Hematopoietic multipotent progenitor cell treated with erythropoietin and hydrocortisone succinate and interleukin-3 and kit ligand, for 4 days (in vitro differentiated cells): ENCODE measurements at places on chromosomes 1 and 21.

- no peak for DNase-seq
These were observed 419.6 kb downstream of the NEGR1 start for GRCh38 chr1:71862756-71863155.

- DNase-seq: peak; percentile 30
These were observed 60.6 kb downstream of the PTPRC start for GRCh38 chr1:198699167-198700015.

DNA sequence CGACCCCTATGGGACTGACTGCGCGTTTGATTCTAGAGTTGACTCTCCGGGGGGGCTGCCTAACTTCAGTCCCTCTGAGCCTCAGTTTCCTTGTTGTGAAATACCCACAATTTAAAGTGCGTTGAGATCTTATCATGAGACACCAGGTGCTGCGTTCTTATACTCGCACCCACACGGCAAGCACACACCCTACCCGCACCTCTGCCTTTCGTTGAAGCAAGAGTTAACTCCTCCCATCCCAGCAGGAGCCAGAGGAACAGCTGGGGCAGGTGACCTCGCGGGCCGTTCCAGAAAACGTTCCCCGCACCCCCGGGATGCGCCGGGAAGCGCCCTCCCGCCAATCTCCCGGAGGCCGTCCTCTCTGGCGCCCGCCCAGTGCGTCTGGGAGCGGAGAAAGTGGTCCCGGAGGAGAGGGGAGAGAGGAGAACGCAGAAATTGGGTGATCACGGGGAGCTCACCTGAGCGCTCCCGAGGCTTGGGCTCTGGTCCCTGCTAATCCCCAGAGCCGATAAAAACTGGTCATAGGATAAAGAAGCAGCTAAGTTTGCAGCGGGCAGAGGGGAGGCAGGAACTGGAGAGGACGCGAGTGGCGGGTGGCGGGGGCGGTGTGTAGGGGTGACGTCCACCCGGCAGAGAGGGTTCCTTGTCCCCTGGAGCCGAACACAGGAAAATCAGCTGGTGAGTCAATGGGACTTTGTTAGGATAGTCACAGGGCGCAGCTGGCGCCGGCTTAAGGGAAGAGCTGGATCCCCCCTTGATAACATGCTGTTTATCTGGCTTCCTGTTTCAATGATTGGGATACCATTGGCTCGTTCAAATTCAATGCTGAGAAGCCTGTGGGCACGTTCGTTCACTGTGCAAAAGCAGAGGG, 869 bp downstream of the NAV1 start:
- DNase-seq: peak; percentile 71

- DNase-seq: no peak
These were observed 64.7 kb downstream of the DYRK1A start for GRCh38 chr21:37431243-37431642.

- DNase-seq: no peak
These were observed 119.3 kb downstream of the RERE start for GRCh38 chr1:8698012-8698630.

DNA sequence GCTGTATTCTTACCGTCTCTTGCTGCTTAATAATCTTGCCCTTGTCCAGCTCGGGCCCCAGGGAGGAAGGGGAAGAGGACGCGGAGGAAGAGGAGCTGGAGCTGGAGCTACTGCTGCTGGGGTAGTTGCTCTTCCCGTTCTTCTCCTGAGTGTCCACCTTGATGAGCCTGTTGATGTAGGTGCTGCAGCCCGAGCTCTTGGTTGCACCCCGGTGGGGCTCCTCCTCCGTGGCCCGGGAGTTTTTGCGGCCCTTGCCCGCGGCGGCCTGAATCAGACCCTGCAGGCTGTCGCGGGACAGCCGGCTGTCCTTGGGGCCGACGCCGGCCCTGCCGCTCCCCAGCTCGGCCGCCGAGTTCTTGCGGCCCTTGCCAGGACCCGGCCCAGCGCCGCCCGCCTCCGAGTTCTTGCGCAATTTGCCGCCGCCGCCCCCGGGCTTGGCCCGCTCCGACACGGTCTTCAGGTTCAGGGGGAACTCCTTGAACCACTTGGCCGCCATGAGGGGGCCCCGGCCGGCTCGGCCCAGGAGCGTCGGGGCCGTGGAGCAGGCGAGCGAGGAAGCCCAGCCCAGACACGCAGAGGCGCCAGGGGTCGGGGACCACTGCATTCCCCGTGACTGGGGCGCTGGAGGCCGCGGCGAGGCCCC, 475 bp upstream of the TDRD10 start:
- no peak for DNase-seq

- DNase-seq: no peak
These were observed 37.8 kb downstream of the NSL1 start for GRCh38 chr1:212753749-212754148.

DNA sequence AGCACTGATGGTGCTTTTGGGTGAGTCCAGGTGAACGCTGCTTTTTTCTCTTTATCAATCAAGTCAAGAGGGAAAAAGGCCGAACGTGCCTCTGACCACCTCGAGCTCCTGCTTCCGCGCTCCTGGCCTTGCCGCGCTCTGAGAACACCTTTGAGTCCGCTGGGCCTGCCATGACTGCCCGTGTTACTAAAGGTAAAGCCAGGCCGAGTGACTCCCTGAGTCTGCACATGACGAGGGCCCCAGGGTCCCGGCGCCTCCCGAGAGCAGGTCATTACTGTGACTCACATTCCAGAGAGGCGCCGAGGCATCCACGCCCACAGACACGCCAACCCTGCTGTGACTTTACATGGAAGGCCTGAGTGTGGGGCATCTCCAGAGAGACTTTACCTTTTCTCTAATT, 11.1 kb downstream of the POFUT2 start:
- DNase-seq: no peak

GRCh38 chr1:223776826-223777454, 64.6 kb downstream of the CAPN2 start:
- DNase-seq: no peak

- DNase-seq: no peak
These were observed 60.4 kb downstream of the TEX35 start for GRCh38 chr1:178573330-178573729.

- no peak for DNase-seq
These were observed 15.9 kb upstream of the IFNGR2 start for GRCh38 chr21:33387294-33387693.

DNA sequence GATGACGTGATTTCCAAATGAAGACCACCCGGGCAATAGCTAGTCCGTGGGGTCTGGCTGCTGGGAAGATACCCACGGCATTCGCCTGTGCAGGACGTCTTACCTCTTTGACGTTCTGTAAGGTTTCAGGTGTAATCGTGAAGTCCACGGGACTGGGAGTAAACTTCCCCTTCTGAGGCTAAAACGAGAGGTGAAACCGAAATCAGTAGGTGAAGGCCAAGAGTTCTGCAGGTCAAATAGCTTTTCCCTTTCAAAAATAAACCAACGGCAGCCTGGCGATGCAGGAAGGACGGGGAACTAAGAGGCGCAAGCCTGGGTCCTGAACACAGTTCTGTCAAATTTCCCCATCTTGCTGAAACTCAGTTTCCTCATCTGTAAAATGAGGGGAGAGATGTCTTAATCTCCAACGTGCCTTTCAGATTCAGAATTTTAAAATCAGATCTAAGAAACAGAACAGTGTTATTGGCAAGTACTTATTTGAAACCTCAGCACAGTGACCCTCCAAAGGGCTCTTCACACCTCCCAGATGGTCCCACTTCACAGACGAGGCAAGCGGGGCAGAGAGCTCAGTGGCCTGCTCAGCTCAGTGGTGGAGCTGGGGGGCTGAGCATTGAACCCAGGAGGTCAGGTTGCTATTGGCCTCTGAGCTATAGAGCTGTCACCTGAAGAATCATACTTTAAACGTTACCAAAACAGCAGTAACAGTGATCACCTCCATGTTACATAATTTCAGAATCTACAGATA, 34.7 kb downstream of the VPS26C start:
- DNase-seq: no peak

DNA sequence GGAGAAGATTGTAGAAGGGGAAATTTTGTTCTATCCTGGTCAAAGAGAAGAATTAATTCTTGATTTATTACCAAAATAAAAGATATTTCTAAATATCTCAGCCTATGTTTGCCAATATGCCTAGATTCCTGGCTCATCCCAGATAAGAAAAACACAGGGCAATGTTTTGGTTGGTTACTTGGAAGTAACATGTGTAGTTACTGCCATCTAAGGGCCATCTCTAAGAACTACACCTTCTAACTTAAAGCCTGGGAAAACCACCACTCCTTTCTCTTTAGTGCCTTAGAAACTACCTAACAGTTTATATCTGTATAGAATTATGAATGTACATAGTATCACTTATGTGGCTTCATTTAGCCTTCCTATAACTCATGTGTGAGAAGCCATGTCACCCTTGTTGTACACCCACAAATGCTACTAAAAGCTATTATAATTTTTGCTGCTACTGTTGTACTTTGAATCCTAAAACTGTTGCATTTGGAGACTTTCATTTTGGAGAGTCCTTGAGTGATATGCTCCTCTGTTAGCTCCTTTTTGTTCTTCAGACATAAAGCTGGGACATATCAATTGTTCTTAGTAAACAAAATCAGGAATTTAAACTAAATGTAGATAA, 4.5 kb downstream of the AIM2 start:
- DNase-seq: peak; percentile 82

GRCh38 chr1:33928251-33928650, 64.4 kb downstream of the HMGB4 start:
- no peak for DNase-seq

DNA sequence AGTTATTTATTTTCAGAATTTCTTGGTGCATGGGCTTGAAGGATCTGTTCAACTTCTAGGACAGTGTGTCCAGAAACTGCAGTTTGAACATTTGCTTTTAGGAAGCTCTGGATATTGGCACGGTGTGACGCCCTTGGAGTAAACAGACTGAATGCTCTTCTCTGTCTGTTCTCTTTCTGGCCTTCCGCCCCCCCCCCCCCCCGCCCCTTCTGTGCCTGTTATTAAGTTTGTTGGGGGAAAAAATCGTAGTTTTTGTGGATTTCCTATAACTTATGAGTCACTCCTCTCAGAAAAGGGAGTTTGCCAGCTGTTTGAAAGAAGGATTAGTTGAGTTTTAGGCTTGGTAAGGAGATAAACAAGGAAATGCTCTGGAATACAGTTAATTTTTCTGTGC, 1.2 kb downstream of the KCTD3 start:
- DNase-seq: peak; percentile 49

DNA sequence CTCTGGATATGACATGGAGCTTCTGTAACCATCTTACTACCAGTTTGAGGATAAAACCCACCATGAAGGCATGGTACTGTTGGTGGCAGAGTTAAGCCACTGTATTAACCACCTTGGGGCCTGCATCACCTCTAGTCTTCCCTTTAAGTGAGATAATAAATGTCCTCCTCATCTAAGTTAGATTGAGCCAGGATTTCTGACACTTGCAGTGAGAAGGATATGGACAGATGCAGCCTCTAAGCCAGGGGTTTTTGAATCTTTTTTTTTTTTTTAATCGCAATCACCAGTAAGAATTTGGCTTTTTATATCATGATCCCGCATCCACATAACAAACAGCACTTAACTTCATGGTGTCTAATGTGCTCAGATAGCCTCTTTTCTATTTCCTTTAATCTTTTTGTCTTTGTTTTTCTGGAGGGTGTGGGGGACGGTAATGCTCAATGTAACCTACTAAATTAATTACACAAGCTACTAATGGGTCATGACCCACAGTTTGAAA, 42.2 kb downstream of the ATP1A1 start:
- DNase-seq: no peak

- DNase-seq: peak; percentile 52
These were observed 216.8 kb downstream of the CTH start for GRCh38 chr1:70627910-70628309.

DNA sequence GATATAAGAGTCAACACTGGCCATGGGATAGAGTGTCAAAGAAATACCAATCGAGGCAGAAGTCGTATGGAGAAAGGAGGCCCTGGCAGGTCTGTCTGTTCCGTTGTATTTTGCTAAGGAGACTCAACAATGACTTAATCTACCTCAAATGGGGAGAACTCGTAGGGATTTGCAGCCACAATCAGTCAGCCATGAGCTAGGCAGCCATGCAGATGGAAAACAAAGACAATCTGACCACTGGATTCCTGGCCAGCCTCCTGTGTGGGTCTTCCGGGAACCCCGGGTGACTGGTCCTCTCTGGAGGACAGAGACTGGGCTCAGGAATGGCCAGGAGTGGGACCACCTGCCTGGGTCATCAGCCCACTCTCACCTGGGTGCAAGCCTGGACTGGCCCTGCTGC, 167.8 kb downstream of the ETS2 start:
- DNase-seq: no peak

DNA sequence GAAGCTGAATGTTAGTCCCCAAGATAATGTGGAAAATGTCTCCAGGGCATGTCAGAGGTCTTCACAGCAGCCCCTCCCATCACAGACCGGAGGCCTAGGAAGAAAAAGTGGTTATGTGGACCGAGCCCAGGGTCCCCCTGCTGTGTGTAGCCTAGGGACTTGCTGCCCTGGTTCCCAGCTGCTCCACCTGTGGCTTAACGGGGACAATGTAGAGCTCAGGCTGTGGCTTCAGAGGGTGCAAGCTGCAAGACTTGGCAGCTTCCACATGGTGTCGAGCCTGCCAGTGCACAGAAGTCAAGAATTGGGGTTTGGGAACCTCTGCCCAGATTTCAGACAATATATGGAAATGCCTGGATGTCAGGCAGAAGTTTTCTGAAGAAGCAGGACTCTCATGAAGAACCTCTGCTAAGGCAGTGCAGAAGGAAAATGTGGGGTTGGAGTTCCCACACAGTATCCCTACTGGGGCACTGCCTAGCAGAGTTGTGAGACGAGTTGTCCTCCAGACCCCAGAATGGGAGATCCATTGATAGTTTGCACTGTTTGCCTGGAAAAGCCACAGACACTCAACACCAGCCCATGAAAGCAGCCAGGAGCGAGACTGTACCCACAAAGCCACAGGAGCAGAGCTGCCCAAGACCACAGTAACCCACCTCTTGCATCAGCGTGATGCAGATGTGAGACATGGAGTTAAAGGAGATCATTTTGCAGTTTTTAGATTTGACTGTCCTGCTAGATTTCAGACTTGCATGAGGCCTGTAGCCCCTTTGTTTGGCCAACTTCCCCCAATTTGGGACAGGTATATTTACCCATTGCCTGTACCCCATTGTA, 204.9 kb downstream of the MRPL39 start:
- peak; percentile 76 for DNase-seq

GRCh38 chr1:91349524-91349923, 55.1 kb downstream of the HFM1 start:
- peak; percentile 47 for DNase-seq

GRCh38 chr1:9539165-9539828, at the start of gene SLC25A33:
Gene SLC25A33 (plus strand): TSS chr1:9539465. CDS start chr1:9539692, 227 bp downstream.
- DNase-seq: peak; percentile 98

- no peak for DNase-seq
These were observed 34.6 kb upstream of the LHX8 start for GRCh38 chr1:75099581-75099980.

GRCh38 chr1:207814469-207814868, 62.6 kb downstream of the CD46 start:
- DNase-seq: no peak
